ENCODE measurements at places on chromosomes 6 and 20.

DNA sequence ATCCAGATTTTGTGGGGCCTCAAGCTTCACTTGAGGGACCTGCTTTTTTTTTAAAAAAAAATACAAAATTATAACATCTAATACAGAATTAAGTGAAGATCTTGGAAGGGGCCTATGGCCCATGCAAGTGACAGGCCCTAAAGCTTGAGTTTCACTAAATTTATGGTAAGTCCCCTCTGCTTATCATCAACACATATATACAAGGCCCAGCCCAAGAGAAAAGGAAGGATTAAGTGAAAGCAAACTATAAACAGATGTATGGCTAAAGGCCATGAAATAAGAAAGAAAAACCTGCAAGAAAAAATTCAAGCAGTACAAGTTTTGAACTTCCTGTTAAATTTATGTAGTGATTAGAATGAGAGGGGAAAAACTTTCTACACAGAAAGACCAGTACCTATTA lies 86.8 kb downstream of the CDC40 start:
- DNase-seq, result no peak

DNA sequence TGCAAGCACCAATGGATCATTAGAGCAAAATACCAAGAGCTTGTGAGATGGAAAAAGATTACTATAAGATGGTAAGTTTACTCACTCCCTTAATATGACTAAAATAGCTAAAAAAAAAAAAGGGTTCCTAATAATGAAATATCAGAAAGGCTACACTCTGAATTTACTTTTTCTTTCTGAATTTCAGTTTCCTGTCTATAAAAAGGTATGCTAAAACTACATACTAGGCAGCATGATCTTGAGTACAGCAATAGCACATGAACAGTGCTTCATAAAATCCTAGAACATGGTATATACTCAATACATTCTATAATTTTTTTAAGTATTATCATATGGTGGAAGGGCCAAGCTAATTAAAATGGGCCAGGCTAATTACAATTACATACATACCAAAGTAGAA lies 24.0 kb upstream of the FAM135A start:
- no peak for DNase-seq

GRCh38 chr6:16398587-16398986 lies 160.2 kb downstream of the GMPR start:
- DNase-seq, result no peak

DNA sequence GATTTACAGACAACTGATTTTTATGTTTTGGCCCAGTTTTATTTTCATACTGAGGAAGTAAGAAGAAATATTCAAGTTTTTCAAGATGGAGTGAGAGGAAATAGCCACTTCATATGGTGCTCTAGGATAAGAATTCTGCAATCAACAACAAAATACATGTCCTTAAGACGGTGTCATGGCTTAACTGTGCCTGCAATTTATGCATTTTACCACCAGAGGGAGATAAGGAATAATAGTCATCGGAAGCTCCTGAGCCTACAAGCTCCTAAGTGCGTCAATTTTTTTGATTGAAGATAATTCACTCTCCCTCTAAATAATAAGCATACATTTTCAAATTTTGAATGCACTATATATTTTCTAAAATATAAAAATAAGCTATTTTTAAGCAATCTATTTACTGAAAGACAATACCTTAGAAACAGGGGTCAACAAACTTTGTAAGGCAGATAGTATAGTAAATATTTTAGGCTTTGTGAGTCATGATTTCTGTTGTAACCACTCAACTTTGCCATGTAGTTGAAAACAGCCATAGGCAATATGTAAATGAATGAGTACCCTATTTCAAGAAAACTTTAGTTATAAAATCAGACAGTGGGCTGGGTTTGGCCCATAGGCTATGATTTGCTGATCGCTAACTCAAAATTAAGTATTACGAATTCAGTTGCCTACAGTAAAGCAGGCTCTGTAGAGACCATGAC lies 230.9 kb upstream of the DTNBP1 start:
- peak; percentile 70 for DNase-seq

DNA sequence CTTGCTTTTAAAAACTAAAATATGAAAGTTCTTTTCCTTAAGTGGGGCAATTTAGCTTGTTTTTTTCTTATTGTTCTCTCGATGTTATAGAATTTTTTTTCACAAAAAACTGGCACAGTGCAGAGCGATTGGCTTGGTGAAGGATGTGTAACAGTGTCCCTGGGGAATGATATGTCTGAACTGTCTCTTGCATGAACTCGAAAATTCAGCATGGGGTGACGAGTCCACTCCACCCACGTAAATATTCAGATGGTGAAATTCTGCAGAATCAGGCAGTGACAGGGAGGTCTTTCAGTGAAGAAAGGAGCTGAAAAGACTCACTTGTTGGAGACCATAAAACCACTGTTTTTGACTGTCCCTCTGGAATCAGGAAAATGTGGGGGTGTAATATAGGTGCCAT lies 505.3 kb downstream of the MMUT start:
- no peak for DNase-seq

Data from iPS DF 6.9 (cell line).